ENCODE measurements at places on chromosomes 12 and 14.

DNA sequence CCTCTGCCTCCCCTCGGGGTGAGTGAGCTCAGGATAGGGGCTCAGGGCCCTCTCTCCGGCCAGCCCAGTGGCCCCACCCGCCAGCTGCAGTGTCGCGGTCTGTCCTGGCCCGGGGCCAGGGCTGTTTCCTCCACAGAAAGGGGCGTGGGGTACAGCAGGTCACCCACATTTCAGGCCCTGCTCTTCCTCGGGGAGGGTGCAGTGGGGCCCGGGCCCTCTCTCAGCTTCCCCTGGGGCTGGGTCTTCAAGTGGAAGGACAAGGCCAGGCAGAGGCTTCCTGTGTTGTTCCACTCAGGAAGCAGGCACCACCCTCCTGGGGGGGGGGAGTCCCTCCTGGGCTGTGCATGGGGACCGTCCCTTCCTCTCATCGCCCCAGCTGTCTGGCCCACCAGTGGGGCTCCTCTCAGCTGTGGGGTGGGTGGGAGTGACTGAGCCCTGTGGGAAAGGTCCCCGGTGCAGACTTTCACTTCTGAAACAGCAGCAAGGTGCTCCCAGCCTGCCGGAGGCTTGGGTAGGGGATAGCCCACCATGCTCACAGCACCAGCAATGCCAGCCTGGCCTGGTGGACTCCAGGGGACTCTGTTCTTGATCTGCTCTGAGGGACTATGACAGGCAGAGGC, 3.7 kb downstream of the GPR132 start:
- peak; percentile 59 for DNase-seq

DNA sequence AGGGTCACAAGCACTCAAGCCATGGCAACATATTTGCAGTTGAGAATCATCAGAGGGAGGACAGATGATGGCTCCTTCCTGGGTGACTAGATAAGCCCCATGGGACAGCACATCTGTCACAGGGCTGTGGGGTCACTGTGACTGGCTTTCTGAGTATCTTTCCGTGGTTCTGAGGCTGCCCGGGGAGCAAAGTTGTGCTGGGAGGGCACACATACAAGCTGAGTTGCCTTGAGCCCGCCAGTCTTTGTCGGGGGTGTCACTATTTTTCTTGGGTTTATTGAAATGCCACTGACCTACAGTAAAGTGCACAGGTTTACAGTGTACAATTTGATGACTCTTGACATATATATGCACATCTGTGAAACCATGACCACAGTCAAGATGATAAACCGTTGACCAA, 17.2 kb upstream of the KIF26A start:
- DNase-seq, result no peak

- DNase-seq, result no peak
These were observed 131.6 kb downstream of the SEC23A start for GRCh38 chr14:38971258-38971921.

- peak; percentile 13 for DNase-seq
These were observed 53.1 kb downstream of the SIX6 start for GRCh38 chr14:60561845-60562746.

GRCh38 chr12:59329462-59329861, 266.4 kb upstream of the SLC16A7 start:
- DNase-seq, result no peak

- DNase-seq, result no peak
These were observed 86.4 kb downstream of the BCL11B start for GRCh38 chr14:99185436-99186068.

GRCh38 chr14:70069186-70069585, 119.6 kb downstream of the SLC8A3 start:
- no peak for DNase-seq

DNA sequence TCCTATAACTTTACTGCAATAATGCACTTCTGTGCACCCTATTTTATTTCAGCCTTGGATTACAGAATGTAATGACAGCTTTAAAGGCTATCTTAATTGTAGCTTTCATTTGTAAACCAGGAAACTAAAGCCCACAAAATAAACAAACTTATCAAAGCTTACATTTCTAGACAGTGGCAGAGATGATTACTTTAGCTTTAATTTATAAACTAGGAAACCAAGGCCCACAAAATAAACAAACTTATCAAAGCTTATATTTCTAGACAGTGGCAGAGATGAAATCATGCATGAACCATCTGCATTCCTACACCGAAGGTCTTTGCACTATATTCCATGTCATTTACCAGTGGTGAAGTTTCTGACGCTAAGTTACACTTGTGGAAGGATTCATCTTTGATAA, 74.4 kb downstream of the PRKD1 start:
- DNase-seq, result no peak

- no peak for DNase-seq
These were observed 341.2 kb downstream of the SNAPC1 start for GRCh38 chr14:62103464-62103863.

- DNase-seq, result no peak
These were observed 180.2 kb upstream of the SYT1 start for GRCh38 chr12:78684419-78684818.

- no peak for DNase-seq
These were observed 68.1 kb upstream of the KRR1 start for GRCh38 chr12:75579552-75579951.

GRCh38 chr14:73742520-73743238, 28.5 kb upstream of the PNMA1 start:
- DNase-seq, result no peak

DNA sequence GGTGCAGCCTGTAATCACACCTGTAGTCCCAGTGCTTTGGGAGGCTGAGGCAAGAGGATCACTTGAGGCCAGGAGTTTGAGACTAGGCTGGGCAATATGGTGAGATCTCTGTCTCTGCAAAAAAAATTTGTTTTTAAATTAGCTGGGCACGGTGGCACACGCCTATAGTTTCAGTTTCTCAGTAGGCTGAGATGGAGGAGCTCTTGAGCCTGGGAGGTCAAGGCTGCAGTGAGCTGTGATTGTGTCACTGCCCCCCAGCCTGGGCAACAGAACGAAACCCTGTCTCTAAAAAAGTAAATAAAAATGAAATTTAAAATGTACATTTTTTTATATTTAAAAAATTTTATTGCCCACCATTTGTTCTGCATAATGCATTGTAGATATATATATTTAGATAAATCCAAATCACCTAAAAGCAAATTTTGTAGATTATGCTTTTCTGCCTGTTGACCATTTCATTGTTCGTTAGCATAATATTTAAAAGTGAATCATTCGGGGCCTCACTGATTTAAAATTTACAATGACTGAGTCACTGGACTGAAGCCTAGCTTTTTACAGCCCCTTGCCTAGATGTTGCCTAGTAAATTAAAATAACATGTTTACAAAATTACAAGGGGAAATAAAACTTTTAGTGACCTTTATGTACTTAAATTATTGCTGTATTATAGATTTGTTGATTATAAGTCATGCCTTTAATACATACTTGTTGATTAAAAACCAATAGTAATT, 87.9 kb downstream of the USP15 start:
- no peak for DNase-seq

DNA sequence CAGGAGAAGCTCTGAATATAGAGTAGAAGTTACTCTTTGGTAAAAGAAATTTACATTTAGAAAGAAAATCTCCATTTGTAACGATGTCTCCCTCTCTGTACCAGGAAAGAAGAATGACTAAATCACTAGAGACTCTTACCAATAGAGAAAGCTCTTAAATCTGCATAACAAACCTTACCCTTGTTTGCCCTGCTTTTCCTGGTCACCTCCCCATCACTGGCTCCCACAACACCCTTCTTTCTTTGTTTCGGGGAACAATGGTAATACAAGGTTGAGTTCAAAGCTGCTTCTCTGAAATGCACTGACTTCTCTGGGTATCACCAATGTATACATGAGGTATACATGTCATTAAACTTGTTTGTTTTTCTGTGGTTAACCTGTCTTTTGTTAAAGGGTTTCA, 351.1 kb upstream of the FLRT2 start:
- DNase-seq, result no peak

DNA sequence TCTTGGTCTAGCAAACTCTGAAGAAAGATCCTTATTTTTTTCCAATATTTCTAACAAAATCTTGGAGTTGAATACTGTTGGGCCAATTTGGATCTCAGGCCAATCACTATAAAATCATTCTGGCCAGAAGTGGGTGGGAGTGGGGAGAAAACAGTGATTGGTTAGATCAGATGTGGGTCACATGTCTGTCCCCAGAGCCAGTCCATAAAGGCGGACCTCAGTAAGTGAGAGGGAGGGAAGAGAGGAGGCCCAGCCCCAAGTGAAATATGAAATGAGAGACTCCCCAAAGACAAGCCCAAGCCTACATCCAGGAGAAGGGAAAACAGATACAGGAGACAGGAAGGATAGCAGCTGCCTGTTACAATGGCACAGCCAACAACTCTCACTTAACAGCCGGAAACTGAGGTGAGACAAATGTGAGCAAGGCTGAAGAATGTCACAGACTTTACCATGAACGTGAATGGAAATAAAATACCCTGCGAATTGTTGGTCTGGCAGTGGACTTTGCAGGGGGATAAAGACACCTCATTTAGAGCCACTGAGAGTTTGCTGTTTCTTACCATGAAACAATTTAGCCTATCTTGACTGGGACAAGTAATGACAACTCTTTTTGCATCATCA, 144.7 kb downstream of the HMGA2 start:
- DNase-seq, result no peak

DNA sequence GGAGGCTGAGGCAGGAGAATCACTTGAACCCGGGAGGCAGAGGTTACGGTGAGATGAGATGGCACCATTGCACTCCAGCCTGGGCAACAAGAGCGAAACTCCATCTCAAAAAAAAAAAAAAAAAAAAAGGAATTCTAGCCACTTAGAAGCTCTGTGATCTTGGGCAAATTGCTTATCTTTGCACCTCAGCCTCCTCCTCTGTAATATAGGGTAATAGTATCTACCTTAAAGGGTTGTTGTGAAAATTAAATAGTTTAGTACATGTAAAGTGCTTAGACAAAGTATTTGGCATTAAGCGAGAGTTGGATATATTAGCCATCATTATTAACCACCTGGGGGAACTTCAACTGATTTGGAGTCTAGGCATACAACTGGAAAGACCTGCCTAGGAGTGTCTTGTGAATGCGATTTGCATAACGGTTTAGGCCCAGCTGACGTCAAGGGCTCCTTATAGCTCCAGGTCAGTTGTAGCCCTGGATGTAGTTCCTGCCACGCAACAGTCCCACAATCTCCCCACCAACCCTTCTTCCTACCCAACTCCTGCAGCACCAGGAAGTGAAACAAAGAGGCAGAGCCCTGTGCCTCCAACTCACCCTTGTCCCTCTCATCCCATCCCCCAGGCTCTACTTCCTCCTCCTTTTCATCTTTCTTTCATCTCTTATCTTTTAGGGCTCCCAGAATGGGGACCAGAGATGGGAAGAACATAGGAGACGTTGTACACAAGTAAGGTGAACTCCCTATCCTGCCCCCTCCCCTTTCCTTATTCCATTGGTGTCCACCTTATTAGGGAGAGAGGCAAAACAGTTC, 2.1 kb upstream of the IL23A start:
- no peak for DNase-seq

DNA sequence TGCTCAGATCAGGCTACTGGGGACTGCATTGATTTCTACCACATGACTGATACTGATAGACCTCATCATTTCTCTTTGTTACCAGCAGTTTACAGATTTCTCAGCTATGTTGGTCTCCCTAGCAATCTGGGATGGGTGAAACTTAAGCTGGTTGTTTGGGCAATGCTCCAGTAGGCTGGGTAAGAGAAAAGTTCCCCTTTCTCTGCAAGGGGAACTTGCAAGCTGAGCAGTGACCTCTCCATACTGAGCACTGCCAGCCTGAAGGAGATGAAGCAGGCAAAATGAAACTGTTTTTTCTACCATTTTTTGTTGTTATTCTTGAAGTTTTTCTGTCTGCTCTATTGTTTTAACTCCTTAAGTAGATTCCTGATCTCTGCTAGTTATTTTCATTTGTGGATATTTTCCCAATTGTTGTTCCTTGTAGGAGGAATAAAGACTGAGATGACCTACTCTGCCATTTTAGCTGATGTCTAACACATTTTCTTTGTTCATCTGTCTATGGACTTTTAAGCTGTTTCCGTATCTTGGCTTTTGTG, 1.3 kb upstream of the OR4M1 start:
- DNase-seq, result no peak

DNA sequence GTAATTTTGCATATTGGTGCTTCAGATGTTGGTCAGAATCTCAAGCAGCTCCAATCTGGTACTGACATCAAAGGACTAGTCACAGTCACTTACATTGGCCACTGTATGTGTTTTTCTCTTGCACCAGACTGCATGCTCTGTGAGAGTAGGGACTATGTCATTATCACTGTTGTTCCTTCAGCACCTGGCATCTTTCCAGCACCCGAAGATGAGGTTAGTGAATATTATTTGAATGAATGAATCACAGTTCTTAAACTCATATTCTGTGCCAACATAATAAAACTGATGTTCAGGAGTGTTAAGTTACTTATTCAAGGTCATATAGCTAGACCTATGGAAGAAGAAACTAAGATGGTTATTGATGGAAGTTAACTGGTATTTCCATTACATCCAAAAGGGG, 204.5 kb upstream of the TBX3 start:
- no peak for DNase-seq

- DNase-seq, result peak; percentile 63
These were observed 7.7 kb downstream of the GATC start for GRCh38 chr12:120453977-120454376.

DNA sequence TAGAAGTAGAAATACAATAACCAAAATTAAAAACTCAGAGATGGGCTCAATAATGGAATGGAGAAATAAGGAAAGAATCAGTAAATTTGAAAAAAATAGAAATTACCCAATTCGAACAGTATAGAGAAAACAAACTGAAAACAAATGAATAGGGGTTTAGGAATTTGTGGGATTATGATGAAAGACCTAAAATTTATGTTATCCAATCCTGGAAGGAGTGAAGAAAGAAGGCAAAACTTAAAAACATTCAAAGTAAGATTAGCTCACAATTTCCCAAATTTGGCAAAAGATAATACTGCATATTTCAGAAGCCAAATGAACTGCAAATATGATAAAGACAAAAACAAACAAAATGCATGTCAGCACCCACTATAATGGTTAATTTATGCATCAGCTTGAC, 177.1 kb downstream of the CCDC91 start:
- no peak for DNase-seq

Data from CD4-positive, alpha-beta T cell treated with Interleukin-10 for 1 hour (primary cell).